ENCODE measurements at places on chromosomes 1 and 21. TPM values are rescaled to one million over a fixed set of nuclear protein-coding genes. Genes with fewer than 3 reads are reported as not detected.
A peak's percentile ranks its signal among the peaks of the same experiment; 100 is the strongest.

The ESRRG gene
- 0.75 TPM for total RNA-seq

GRCh38 chr1:9929431-9930385 lies 13.5 kb downstream of the LZIC start:
- no peak for DNase-seq

- peak; percentile 43 for DNase-seq
Measured at GRCh38 chr1:158045639-158046038, 52.2 kb downstream of the KIRREL1 start.

The PRKAA2 gene
- 4.4 TPM for total RNA-seq

DNA sequence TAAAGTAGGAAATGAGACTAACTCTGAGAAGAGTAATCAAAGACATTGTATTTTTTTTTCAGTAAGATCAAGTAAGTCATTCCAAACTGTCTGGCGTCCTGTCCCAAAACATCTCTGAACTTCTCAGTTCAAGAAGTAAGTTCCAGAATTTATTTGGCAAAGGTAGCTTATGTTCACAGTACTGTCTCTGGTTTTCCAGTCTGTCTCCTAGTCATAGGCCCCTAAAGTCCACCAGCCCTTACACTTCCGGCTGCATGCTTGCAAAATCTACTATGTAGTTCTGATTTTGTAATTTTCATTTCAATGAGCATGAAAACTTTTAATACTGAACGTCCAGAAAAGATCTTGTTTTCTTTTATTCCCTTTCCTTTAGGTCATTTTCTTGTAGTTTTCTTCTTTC lies 61.4 kb upstream of the S1PR1 start:
- no peak for DNase-seq

DNA sequence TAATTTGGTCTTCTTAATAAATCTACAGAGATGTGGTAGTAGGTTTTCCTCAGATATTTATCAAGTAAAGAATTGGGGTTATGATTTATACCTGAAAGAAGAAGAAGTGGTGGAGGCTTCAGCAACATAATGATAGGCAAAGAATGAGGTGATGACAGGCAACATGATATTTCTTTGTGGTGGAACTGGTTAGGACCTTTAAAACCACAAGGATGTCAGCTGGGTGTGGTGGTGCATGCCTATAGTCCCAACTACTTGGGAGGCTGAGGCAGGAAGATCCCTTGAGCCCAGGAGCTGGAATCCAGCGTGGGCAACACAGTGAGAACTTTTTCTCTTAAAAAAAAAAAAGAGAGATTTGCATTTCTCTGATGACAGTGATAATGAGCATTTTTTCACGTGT lies 34.1 kb upstream of the COL11A1 start:
- no peak for DNase-seq

DNA sequence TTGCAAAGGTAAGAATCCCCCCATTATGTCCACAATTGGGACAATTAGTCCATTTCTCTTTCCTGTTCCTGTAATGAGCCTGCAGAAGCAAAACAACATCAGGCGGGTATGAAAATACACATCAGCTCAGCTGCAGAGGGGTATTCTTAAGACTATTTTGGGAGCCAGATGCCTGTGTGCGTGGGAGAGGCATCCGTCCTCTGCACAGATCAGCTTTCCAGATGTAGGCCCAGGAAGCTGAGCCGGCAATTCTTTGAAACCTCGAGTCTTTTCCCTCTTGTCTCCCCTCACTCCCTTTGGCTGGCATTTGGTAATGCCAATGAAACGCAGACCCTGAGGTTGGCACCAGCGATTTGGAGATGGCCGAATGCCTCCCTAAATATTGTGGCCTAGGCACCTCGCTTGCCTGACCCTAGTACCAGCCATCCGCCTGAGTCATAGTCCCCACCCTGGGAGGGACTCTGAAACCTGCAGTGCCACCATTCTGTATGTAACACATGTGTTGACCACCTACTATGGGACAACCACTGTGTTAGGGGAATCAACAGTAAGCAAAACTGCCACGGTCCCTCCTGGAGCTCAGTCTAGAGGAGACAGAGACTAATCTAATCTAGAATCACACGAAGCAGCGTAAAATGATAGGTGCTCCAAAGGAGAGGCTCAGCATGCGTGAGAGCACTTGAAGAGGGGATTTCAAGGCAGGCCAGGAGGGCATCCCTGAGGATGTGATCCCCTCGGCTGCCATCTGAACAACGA lies 603.0 kb downstream of the MATN1 start:
- DNase-seq = no peak
